Activated CD8-positive, alpha-beta T cell treated with anti-CD3 and anti-CD28 coated beads for 36 hours (primary cell): ENCODE measurements at places on chromosomes 13 and 19. TPM values are rescaled to one million over a fixed set of nuclear protein-coding genes. Genes with fewer than 3 reads are reported as not detected.
A peak's percentile ranks its signal among the peaks of the same experiment; 100 is the strongest.

The FFAR1 gene
- total RNA-seq = not detected

DNA sequence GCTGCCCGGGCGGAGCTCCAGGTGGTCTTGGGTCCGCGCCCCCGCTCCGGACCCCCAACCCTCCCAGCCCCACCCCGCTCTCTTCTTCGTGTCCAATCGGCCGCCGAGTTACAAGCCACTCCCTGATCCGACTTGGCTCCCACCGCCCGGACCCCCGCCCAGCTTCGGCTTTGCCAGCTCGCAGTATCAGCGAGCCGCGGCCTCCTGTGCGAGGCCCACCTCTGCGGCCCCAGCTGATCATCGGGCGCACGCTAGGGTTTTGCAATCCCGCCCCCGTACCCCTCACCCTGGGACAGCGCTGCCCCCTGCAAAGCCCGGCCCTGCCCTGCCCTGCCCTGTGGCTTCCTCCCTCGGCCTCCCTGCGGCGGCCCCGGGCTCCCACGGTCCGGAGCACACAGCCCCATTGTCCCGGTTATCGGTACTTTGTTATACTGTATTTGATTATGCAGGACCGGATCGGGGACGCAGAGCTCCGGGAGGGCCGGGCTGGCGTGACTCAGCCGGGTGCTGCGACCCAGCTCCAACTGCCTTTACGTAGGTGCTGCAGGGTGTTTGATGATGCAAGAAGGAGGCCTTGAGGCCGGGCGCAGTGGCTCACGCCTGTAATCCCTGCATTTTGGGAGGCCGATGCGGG, 598 bp upstream of the LPAR2 start:
- peak overlapping the region; percentile 88 for H3K27ac ChIP-seq
- DNase-seq = peak; percentile 80
- peaks cover 43% of the 10 kb centered on the region for H3K36me3 ChIP-seq
- peak overlapping the region; percentile 68 for H3K4me3 ChIP-seq

GRCh38 chr19:384799-385169, 24.2 kb downstream of the C2CD4C start:
- peak; percentile 30 for DNase-seq
- H3K4me1 ChIP-seq = peaks cover 27% of the 10 kb centered on the region
- H3K27me3 ChIP-seq = peaks cover 51% of the 10 kb centered on the region
- H3K36me3 ChIP-seq = no peaks in the 10 kb centered on the region

The KANK3 gene
- 3.6 TPM for total RNA-seq

The FBL gene
- total RNA-seq = 905 TPM

DNA sequence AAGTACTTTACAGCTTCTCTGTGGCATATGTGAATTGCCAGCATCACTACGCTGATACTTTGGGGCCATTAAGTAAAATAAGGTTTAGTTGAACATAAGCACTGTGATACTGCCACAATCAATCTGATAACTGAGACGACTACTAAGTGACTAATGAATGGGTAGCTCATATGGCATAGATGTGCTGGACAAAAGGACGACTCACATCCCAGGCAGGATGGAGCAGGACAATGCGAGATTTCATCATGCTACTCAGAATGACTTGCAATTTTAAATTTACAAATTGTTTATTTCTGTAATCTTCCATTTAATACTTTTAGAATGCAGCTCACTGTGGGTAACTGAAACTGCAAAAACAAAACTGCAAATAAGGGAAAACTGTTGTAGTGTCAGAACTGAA, 13.6 kb downstream of the CCDC122 start:
- H3K36me3 ChIP-seq = peaks cover 4% of the 10 kb centered on the region
- no peak for DNase-seq
- no peak overlapping the region for H3K27ac ChIP-seq
- no peaks in the 10 kb centered on the region for H3K27me3 ChIP-seq

DNA sequence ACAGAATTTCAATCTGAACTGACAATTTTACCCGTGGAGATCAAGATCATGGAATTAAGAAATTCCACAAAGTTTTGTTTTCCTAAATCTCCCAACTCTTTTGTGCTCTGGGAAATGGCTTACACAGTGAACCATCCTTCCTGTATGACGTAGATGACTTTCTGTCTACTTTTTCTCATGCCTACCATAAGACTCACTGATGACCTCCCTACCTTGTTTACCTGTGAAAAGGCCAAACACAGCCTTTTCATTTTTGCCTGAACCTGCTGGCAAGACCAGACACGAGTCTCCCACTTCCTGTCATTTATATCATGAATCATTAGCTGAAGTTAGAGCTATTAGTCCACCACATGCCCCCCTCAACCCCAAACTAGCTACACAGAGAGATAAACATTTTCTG, 4.6 kb upstream of the KBTBD6 start:
- peaks cover 2% of the 10 kb centered on the region for H3K36me3 ChIP-seq
- no peak for DNase-seq
- peaks cover 30% of the 10 kb centered on the region for H3K4me1 ChIP-seq
- H3K27me3 ChIP-seq = no peaks in the 10 kb centered on the region
- no peak overlapping the region for H3K27ac ChIP-seq

DNA sequence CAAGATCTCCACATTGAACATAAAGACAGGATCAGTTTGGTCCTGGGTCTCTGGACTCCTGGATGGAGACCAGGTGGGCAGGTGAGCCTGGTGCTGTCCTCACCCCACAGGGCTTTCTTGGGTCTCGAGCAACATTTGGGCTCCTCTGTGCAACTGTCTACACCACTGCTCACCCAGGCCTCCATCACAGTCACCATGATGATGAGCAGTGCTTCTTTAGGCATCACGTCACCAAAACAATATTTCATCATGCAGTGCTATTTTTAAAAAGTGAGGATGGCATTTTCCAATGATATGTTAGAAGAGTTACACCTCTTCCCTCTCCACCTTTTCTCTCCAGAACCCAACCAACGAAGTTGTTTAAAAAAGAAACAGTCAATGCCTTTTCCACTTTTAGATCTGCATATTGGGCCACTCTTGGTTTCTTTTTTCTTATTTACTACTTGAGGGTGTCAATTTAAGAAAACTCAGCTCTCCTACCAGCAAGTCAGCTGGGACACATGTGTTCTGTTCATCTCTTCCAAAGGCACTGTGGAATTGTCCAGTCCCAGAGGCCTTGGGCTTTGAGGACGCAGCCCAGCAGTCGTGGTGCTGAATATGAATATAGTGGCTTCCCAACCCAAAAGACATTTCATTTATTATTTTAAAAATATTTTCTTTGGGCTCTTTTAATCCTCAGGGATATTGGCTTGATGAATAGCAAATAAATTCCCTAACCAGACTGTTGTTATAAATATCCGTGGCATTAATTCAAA, 405.7 kb downstream of the KCNRG start:
- peaks cover 32% of the 10 kb centered on the region for H3K4me1 ChIP-seq
- H3K4me3 ChIP-seq = no peak overlapping the region
- H3K27me3 ChIP-seq = no peaks in the 10 kb centered on the region

DNA sequence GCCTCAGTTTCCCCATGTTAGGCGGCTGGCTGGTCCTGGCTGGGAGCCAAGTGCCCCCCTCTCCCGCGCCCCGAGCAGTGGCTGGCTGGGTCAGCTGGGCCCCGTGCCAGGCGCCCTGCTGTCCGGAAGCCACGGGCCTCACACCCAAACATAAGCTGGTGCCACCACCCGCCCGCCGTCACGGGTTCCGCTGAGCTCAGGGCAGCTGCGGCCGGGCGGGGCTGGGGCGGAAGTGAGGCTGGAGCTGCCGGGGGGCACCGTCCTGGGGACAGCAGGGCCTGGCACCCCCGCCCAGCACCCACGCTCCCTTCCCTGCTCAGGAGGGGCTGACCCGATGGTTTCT, 19.3 kb downstream of the HCN2 start:
- peaks cover 7% of the 10 kb centered on the region for H3K36me3 ChIP-seq
- no peak overlapping the region for H3K4me3 ChIP-seq
- DNase-seq = no peak
- H3K27ac ChIP-seq = no peak overlapping the region

DNA sequence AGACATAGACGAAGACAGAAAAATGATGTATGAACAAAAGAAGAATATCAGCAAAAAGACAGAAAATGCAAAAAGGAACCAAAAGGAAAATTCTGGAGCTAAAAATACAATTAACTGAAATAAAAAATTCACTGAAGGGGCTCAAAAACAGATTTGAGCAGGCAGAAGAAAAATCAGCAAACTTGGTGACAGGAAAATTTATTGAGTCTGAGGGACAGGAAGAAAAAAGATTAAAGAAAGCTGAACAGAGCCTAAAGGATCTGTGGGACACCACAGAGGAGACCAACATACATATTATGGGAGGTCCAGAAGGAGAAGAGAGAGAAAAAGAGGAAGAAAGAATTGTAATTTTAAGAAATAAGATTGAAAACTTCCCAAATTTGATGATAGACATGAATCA, 7.4 kb upstream of the LSR start:
- H3K4me3 ChIP-seq = no peak overlapping the region
- H3K27ac ChIP-seq = no peak overlapping the region
- H3K36me3 ChIP-seq = peaks cover 11% of the 10 kb centered on the region

DNA sequence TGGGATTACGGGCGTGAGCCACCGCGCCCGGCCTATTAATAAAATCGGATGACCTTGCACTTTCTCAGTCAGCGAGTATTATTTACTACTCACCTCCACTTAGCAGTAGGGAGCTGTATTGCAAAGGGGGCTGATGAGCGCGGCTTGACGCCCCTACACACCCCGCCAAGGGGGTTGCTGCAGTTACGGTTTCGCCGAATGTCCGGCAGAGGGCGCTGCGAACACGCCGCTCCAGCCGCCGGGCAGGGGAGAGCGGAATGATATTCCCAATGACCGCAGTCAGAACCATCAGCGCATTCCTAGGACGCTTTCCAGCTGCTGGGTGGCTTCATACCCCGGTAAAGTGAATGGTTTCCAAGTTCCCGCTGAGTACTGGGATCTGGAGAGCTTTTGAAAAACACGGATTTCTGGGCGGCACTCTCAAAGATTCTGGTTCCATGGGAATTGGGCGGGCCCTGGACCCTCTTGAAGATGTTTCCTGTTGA, 30.0 kb upstream of the TPT1 start:
- H3K4me1 ChIP-seq = peaks cover 33% of the 10 kb centered on the region
- DNase-seq = peak; percentile 43
- no peak overlapping the region for H3K4me3 ChIP-seq
- H3K27ac ChIP-seq = no peak overlapping the region

The CERS4 gene
- 15.5 TPM for total RNA-seq

- H3K36me3 ChIP-seq = no peaks in the 10 kb centered on the region
- H3K4me3 ChIP-seq = no peak overlapping the region
- DNase-seq = no peak
- peaks cover 9% of the 10 kb centered on the region for H3K4me1 ChIP-seq
- H3K27ac ChIP-seq = no peak overlapping the region
- H3K27me3 ChIP-seq = peaks cover 29% of the 10 kb centered on the region
These were observed 41.3 kb upstream of the RCBTB2 start for GRCh38 chr13:48574041-48574796.

- no peak for DNase-seq
- H3K4me3 ChIP-seq = no peak overlapping the region
- no peak overlapping the region for H3K27ac ChIP-seq
- peaks cover 33% of the 10 kb centered on the region for H3K4me1 ChIP-seq
These were observed 6.9 kb downstream of the IRF2BP1 start for GRCh38 chr19:45879055-45879454.

The FRY gene
- 0.68 TPM for total RNA-seq

The NAPA gene
- 43.9 TPM for total RNA-seq

The POU4F1 gene
- total RNA-seq = 0.20 TPM

GRCh38 chr13:95185851-95186250, 115.4 kb downstream of the ABCC4 start:
- H3K36me3 ChIP-seq = peaks cover 37% of the 10 kb centered on the region
- no peaks in the 10 kb centered on the region for H3K27me3 ChIP-seq
- H3K4me3 ChIP-seq = peak overlapping the region; percentile 55
- DNase-seq = peak; percentile 62
- H3K27ac ChIP-seq = peak overlapping the region; percentile 89

The TEX101 gene
- total RNA-seq = not detected

The DLEU7 gene
- not detected for total RNA-seq

- H3K27me3 ChIP-seq = no peaks in the 10 kb centered on the region
- H3K4me1 ChIP-seq = peaks cover 52% of the 10 kb centered on the region
- DNase-seq = no peak
- H3K4me3 ChIP-seq = no peak overlapping the region
- no peak overlapping the region for H3K27ac ChIP-seq
These were observed 23.0 kb downstream of the PAN3 start for GRCh38 chr13:28161370-28161769.

- no peak for DNase-seq
- no peaks in the 10 kb centered on the region for H3K4me1 ChIP-seq
- H3K36me3 ChIP-seq = peaks cover 18% of the 10 kb centered on the region
- H3K27me3 ChIP-seq = no peaks in the 10 kb centered on the region
- no peak overlapping the region for H3K27ac ChIP-seq
These were observed 7.0 kb upstream of the SLC25A42 start for GRCh38 chr19:19056636-19057275.

GRCh38 chr13:80778297-80778696, 437.4 kb upstream of the SPRY2 start:
- H3K27me3 ChIP-seq = no peaks in the 10 kb centered on the region
- no peak overlapping the region for H3K4me3 ChIP-seq
- H3K36me3 ChIP-seq = no peaks in the 10 kb centered on the region
- no peaks in the 10 kb centered on the region for H3K4me1 ChIP-seq
- no peak overlapping the region for H3K27ac ChIP-seq

- H3K27me3 ChIP-seq = no peaks in the 10 kb centered on the region
- H3K4me1 ChIP-seq = peaks cover 90% of the 10 kb centered on the region
- peak; percentile 62 for DNase-seq
- H3K27ac ChIP-seq = peak overlapping the region; percentile 88
- H3K4me3 ChIP-seq = peak overlapping the region; percentile 69
These were observed 34.1 kb downstream of the STK24 start for GRCh38 chr13:98542568-98543377.

The FPR3 gene
- not detected for total RNA-seq
